Lower leg skin (tissue), 4 donors: ENCODE measurements at places on chromosomes 1 and 21. TPM values are rescaled to one million over a fixed set of nuclear protein-coding genes. Genes with fewer than 3 reads are reported as not detected.

DNA sequence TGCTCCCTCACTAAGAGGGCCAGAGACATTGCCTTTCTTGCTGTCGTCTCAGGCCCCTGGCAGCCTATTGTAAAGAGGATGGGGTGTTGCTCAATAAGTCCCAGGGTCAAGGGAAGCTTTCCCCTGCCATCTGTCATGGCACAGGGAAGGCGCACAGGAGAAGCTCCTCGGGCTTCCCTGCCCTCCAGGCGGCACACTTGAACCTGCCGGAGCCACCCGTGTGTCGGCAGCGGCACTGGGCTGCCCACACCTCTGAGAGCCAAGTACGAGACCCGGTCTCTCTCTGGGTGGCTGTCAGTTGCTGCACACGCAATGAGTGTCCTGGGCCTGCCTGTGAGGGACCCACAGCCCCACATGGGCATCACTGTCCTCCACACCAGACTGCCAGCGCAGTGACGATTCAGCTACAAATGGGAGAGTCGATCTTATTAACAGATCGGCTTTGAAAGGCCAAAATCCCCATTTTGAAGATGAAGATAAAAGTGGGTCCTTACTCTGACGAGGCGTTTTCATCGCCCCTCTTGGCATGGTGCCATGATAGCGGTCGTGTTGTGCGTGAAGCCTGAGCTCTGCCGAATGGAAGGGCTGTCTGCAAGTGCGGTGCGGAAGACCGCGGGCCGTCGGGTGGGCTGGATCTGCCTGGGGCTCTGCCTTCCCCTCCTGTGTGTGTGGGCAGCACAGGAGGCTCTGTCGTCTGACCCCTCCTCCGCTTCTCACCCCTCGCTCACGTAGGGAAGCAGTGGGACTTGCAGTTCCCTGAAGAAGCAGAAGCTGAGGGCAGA is 29.2 kb upstream of the PDXK start:
- no peak for DNase-seq

NR1I3 gene
- 2.1 TPM for total RNA-seq

GRCh38 chr21:45093035-45093532 is 18.7 kb downstream of the ADARB1 start:
- DNase-seq = no peak

DNA sequence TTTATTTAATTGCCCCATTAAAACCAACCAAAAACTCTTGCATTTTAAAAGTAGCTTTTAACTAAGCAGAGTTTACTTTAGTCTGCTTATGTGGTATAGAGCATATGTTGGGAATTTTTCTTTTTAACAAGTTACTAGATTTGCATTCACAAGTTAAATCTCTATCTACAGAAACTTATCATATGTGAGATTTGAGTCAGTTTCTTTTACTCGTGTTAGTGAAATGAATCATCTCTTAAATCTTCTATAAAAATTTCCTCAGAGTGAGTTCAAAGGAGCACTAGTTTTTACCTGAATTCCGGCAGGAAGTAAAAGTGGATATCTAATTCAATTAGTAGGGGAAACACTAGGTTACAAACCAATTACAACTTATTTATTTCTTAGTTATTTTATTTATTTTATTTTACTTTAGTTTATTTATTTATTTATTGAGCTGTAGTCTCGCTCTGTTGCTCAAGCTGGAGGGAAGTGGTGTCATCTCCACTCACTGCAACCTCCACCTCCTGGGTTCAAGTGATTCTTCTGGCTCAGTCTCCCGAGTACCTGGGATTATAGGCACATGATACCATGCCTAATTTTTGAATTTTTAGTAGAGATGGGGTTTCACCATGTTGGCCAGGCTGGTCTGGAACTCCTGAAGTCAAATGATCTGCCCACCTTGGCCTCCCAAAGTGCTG is 1609.6 kb upstream of the B3GALT2 start:
- DNase-seq = no peak

DNA sequence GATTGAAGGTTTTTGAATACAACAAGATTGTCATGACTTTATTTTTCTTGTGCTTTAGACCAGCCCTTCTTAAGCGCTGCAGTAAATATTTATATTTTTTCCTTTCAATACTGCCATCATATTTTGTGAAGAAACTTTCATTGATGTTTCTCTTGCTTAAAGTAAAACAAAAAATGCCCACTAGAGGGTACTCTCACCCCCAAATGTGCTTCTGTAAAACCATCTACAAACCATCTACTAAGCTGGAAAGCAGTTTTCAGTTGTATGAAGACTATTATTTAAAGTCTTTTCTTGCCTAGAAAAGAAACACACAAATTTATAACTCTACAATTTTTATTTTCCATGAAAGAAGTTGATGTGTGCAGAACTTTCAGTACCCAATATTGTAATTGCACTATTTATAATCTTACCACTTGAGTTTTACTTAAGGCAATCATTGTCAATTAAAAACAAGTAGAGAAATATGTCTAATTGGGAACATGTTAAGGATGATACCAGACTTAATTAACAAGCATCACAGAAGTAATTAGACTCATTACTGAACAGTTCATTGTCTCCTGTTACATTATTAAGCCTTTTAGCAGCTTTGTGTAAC is 10.7 kb downstream of the LEPR start:
- no peak for DNase-seq

GRCh38 chr1:12142891-12143630 is 23.7 kb upstream of the TNFRSF1B start:
- no peak for DNase-seq

DNA sequence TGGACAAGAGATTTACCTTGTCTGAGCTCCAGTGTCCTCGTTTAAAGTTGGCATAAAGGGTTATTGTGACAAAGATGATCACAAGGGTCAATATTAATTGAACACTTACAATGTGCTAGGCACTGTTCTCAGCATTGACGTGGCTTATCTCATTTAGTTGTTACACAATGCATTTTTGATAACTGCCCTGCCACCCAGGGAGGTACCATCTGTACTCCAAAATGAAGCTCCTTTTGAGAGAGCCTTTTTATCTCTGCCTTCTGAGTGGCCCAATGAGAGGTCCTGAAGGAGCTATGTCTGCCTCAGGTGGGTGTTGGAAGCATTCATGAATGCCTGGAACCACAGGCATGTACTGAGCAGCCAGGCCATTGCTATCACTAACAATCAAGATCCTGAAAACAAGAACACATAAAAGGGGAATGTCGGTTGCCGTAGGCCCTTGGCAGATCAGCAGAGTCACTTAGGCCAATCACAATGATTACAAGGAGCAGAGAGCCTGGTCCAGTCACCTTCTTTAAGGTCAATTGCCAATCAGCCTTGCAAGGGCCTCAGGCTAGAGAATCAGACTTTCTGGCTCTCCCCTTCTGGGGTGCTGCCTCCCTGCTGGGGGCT is 78.5 kb downstream of the NMNAT2 start:
- DNase-seq = no peak

DNA sequence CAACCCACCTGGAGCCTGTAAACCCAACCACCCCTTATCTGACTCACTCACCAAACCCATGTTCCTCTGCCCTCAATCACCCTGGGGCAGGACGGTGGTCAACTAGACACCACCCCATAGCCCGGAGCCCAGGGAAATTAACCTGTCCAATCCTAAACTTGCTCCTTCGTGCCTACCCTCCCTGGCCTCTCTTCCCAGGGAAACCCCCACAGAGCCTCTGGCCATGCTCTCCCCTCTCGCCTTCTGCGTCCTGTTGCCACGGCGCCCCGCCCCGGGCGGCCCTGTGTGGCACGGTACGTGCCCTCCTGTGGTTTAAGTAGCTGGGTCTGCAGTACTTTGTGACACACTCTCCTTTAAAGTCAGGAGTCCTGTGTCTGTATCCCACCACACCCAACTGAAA is 4.0 kb upstream of the FTCD start:
- no peak for DNase-seq

DNA sequence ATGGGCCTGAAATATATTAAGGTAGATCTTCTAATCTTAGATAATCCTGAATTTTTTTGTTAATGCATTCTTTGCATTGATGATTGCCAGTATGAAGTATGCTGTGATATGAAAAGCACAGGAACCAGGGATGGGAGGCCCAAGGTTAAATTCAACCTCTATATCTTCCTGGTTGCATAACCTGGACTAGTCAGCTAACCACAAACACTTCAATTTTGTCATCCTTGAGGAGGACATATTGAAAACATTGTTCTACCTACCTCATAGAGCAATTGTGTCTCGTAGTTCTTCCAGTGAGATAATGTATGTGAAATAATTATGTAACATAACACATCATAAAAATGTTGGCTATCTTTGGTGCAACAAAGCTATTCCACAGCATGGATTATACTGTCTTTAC is 25.6 kb downstream of the PDC start:
- DNase-seq = no peak
